ENCODE measurements at places on chromosomes 11 and 22.

DNA sequence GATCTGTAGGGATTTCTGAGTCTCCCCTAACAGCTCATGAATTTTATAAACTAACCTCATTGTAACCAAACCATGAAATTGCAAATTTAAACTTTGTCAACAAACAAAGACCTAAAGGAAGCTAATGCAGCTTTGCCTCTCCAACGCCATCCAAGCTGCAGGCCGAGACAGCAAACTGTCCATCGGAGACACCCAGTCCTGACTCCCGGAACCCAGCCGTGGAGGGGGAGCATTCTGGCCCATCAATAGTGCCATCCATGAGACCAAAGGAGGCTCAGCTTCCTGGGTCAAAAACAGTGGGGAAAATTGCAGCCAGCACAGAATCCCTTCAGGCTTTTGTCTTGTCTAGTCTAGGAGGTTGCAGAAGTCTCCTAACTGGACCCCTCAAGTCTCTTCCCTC, 147.6 kb upstream of the OPCML start:
- DNase-seq = no peak

DNA sequence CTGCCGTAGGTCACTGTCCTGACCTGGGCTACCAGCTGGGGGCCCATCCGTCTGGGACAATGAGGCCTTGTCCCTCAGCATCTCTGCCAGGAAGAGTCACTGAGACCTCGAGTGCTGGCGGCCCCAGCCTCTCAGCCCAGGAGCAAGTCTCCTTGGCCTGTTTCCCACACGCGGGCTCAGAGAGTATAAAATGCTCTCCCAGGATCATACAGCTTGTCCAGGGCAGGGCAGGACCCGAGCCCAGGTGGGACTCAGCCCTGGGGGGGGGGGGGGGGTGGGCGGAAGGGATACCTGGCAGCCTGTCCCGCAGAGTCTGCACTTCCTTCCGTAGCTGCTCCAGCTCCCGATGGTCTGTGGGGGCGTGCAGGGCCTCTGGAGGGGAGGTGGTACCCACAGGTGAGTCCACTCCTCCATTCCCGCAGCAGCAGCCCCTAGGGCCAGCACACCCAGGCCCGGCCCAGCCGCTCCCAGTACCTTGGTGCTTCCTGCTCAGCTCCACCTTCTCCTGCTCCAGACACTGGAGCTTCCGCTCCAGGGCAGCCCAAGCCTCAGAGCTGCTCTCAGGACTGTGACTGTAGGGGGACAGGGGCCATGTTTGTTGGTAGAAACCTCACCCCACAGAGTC, 7.9 kb downstream of the CDC42BPG start:
- DNase-seq = no peak

DNA sequence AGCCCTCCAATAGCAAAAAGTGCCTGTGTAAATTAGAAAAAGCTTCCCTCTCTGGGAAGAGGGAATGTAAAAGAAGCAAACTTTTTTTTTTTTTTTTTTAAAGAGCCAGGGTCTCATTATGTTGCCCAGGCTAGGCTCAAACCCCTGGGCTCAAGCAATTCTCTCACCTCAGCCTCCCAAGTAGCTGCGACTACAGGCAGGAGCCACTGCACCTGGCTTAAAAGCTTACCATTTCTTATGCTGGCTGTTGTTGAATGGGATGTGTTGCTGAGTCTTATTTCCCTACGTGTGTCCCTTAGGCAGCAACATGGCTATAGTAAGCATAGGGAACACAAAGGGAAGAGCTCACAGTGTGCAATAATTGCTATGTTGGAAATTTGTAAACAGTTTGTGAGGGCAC, 225.5 kb upstream of the CCDC90B start:
- DNase-seq = no peak

- no peak for DNase-seq
Measured at GRCh38 chr11:37038911-37039310, 440.9 kb upstream of the RAG2 start.

DNA sequence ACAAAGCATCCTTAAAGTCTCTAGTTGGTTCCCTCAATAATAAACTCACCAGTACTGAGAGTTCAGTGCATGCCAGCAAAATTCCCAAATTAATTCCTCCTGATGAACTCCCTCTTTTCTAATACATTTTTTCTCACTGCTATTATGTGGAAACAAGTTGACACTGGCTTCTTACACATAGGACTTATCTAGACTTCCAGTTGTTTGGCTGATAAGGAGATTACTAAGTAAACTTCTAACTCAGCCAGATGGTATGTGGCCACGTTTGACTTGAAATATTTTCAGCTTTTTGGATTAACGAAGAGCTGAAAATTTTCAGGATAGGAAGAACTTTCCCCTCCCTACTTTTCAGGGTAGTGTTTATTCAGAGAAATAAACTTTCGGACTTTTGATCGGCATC, 1154.2 kb upstream of the TENM4 start:
- DNase-seq = no peak

DNA sequence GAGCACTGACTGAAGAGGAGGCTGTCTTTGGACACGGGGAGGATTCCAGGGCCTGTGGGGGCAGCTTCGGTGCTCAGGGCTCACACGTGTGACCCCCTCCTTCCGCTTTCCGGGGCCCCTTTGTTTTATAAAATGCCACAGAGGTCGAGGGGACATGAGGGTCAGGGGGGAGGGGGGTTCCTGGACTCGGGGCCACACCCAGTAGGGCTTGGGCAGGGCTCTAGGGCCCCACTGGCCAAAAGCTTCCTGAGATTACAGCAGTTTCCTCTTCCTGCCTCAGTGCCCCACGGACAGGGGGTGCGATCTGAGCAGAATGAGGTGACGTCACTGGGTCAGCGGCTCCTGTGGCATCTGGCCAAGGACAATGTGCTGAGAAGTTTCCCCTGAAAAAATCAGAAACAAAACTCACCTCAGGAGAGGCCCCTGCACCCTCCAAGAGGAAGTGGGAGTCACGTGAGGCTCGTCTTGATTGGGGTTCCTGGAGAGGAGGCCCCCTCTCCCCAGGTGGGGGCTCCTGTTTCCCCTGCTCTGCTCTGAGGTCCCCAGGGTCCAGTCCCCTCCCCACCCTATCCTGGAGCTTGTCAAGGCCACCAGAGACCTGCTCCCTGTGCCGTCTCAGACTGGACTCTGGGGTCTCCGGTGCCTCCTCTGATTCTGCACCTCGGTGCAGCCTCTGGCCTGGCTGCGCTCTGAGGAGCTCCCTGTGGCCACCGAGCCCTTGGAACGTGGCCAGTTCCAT, 6.4 kb upstream of the IFITM3 start:
- peak; percentile 53 for DNase-seq

GRCh38 chr11:6320411-6321155, at the start of gene CAVIN3:
Gene CAVIN3, minus strand, starts transcription at chr11:6320501. Its CDS starts 25 bp downstream, at chr11:6320476.
- no peak for DNase-seq

- no peak for DNase-seq
Measured at GRCh38 chr11:122681735-122682134, 26.2 kb downstream of the UBASH3B start.

- DNase-seq = no peak
Measured at GRCh38 chr11:26846227-26846626, 124.4 kb upstream of the SLC5A12 start.

DNA sequence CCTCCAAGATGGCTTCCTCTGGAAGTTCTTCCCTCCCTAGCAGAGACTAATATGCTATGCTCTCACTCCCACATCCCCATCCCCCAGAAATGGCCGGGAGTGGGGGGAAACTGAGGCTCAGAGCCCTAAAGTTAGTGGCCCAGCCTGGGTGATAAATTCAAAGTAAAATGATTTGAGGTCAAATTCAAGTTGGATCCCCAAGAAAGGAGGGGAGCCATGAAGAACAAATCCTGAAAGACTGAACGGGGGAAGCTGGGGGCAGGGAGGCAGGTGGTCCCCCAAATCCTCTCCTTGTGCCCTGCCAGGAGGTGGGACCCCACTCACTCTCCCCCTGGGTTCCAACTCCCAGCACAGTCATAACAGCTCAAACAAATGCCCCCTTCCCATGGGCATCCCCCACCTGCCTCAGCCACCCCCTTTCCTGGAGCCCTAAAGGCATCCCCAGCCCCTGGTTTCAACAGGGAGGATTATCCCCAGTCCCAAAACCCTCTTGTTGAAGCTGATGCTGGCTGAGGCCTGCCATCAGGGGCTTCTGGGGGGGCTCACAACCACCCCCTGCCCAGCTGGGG, 1.1 kb downstream of the CBX6 start:
- DNase-seq = no peak

- no peak for DNase-seq
Measured at GRCh38 chr11:60739114-60739513, 14.6 kb downstream of the MS4A18 start.

- DNase-seq = no peak
Measured at GRCh38 chr22:43159484-43160178, 8.3 kb downstream of the TSPO start.

GRCh38 chr11:4190098-4190497, 95.5 kb downstream of the RRM1 start:
- no peak for DNase-seq

DNA sequence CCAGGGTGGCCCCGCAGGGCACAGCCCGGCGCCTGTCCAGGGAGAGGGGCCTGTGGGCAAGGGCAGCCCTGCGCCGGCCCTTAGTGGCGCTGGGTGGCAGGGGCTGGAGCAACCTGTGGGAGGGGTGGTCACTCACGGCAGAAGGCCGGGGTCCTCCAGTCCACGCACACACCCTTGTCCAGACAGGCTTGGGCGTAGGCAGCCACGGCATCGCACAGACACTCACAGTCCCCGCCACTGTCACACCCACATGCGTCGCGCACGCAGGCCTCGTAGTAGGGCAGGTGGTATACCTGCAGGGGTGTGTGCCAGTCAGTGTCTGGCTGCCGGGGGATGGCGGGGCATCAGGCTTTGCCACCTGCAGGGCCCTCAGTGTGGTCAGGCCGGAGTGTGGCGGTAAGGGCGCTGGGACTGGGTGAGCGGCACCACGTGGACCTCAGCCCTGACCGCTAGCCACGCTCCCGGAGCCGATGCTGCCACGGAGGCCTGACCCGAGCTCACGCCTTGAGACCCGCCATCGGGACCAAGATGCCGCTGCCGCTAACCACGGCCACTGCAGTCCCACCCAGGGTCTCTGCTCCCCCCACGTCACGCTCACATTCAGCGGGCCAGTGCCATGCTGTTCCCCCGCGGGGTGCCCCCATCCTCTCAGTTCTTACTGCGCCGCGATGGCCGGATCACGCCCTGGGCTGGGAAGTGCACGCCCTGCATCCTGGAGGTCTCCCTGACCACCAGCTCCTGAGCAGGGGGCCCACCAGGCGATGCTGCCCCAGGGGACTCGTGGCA, 12.5 kb downstream of the MUC6 start:
- no peak for DNase-seq

DNA sequence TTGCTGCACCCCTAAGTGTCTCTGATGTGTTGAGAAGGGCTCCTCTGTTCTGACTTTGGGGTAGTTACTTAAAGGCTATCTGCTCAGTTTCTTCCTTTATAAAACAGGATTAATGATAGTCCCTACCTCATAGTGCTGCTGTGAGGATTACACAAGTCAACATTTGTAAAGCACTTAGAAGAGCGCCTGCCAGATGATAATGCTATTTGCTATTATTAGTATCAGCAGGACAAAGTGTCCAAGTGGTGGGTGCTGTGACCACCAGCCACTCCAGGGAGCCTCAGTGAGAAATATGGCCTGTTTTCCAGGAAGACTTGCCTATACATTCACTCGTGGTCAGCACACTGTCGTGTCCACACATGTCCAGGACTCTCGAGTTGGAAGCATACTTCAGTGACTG, 16.2 kb downstream of the POU2F3 start:
- DNase-seq = no peak

- no peak for DNase-seq
Measured at GRCh38 chr11:113273720-113274119, 40.7 kb upstream of the TTC12 start.

GRCh38 chr11:2947744-2948143, 18.5 kb upstream of the PHLDA2 start:
- DNase-seq = no peak

DNA sequence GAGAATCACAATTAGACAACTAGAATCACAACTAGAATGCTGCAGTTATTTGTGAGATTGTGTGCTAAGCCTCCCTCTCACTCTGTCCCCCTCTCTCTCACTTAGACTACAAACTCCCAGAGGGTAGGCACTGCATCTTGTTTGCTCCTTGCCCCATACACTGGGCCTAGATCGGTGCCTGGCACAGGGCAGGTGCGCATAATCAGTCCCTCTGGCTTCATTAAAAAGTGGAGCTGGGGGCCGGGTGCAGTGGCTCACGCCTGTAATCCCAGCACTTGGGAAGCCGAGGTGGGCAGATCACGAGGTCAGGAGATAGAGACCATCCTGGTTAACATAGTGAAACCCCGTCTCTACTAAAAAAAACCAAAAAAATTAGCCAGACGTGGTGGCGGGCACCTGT, 456.8 kb downstream of the MIAT start:
- DNase-seq = no peak

DNA sequence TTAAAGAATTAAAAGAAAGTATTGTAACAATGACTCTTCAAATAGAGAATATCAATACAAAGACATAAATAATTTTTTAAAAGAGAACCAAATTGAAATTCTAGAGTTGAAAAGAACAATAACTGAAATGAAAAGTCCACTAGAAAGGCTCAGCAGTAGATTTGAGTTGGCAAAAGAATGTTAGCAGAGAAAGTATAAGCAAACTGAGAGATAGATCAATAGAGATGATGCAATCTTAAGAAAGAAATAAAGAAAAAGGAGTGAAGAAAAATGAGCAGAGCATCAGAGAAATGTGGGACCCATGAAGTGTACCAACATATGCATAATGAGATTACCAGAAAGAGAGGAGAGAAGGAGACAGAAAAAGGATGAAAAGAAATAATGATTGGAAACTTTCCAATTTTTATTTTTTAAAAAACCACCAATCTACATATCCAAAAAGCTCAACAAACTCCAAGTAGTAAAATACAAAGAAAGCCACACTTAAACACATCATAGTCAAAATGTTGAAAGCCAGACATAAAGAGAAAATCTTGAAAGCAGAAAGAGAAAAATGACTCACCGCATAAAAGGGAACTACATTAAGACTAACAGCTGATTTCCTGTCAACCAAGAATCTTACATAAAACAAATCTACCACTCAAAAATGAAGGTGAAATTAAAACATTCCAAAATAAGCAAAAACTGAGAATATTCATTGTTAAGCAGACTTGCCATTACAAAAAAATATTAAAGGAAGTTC, 20.9 kb downstream of the NCF4 start:
- no peak for DNase-seq

DNA sequence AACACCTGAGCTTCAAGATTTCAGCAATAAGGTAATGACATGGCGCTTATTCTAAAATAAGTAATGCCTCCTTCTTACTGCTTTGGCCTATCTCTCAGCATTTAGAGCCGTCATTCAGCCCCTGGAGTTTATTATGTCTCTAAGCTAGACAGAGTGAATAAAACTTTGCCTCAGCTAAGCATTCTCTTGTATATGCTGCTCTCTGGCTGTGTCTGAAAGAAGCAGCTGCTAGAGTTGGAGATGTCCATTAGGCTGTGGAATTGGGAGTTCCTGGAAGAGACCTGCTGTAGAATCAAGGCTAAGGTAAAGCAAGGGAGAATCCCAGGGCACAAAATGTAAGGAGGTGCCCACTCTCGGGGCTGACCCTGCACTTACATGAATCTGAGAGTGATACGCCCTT, 35.5 kb upstream of the TTC12 start:
- no peak for DNase-seq

Data from effector memory CD4-positive, alpha-beta T cell (primary cell).